ENCODE measurements at places on chromosomes 2 and 18.
A peak's percentile ranks its signal among the peaks of the same experiment; 100 is the strongest.

DNA sequence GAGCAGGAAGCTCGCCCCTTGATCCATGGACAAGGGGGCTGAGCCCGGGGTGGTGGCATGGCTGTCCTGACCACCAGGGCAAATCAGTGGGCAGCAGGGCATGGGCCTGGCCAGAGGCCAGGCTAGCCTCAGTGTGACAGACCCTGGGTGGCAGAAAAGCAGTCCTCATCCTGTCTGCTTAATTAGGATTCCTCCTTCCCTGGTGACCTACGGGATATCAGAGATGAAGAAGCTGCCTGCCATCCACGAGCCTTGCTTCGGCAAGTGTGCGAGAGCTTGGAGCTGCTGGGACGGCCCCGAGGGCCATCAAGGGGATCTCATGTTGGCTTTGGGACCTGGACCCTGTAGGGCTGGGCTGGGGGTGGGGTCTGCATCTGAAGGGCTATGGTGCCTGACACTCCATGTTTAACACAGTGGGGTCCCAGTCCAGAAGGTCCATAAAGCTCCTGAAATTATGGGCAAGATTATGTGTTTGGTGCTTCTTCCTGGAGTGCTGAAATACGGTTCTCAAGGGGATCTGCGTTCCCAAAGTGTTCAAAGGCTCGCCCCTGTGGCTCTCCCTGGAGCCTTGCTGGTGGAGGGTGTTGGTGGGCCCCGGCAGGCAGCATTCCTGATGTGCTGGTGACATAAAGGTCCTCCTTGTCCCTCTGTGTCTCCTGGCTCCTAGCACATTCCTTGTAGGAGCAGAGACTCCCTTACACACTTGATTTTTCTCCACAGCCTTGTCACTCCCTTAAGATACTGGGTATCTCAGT, 52.6 kb downstream of the KCNIP3 start:
- DNase-seq: no peak

DNA sequence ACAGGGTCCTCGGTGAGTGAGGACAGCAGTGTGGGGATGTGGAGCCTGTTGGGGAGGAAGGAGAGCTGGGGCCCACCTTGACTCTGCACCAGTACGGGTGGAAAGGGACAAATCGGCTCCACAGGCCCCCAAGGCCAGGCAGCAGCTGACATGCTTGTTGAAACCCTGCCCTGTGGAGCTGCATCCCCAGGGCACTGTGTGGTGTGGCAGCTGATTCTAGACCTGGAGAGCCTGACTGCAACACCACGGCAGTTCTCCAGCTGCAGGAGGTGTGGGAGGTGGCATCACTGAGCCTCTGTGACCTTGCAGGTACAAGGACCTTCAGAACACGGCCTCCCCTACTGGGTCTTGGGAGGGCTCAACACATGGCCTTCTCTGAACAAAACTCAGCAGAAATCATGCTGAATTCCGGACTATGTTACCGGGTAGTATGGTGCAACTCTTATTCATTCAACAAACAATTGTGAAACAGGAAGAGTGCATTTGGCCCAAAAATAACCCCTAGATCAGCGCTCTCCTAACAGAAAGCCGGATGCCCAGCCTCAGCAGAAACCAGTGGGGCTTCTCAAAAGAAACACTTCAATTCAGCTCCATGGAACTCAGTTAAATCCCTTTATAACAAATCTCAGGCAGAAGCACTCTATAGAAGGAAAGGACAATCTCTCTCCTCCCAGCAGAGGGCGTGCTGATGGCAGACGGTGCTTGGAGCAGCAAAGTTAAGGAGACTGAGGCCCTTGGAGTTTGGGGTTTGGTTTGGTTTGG, 104.4 kb upstream of the SALL3 start:
- DNase-seq: peak; percentile 24

DNA sequence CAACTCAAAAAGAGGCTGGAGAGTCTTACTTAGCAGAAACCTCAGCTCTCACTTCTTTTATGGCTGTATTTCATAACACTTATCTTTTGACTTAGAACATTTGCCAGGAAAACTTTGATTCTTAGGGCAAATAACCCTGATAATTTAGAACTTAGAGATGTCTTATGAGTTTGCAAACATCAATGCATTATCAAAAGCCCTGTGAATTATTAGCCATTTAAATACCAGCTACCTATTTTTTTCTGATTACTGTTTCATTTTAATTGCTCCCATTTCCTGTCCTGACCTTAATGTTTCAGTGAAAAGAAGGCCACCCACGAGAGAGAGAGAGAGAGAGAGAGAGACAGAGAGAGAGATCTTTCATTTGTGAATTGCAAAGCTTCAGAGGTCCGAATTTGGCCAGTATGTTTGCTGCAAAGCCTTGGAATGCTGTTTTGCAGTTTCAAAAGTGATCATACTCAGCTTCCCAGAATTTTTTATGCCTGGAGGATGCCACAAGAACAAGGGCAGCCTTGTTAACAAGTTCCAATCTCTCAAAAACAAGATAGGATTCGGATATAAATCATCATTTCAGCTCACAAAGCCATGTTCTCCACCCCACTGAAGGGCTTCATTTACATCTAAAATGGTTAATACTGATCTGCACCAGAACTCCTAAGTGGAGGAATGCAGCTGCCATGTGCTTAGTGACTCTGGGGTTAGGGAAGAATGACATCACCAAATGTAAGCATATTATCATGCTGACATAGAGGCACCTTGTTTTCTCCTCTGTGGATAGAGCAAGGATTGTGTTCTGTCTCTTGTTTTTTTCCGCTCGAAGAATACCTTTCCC, 478.2 kb downstream of the ARHGAP15 start:
- DNase-seq: no peak

DNA sequence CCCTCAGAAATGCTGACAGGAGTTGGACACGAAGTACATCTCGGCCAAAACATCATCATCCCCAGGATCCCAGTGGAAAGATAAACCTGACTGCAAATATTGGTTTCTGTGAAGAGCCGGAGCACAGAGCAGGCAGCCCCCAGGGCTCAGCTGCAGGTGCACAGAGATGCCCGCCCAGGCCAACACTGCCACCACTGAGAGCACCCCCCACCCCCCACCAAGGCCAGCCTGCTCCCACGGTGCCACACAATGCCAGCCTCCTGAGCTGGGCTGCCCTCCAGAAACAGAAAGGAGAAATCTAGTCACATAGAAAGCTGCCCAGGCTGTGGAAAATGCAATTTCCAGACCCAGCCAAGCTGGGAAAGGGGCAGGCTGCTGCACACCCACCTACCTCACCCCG, 71.7 kb downstream of the GALNT14 start:
- no peak for DNase-seq

DNA sequence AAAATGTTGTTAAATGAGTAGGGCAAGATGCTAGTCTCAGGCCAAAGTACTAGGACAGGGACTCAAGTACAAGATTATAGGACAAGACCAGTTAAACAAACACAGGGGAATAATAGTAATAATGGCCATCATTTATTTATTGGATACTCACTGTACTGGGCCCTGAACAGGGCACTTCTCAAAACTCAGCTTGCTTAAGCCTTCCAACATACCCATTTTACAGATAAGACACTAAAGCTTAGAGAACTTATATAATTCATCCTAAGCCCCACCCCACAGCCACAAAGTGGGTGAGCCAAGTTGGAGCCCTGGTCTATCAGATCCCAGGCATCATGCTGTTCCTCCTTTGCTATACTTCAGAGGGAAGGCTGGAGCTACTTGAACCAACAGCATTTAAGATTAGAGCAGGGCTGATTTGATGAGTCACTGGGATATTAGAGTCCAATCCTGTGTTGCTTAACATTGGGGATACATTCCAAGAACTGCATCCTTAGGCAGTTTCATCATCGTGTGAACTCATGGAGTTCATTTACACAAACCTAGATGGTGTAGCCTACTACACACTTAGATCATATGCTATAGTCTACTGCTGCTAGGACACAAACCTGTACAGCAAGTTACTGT, 153.6 kb downstream of the MTCL1 start:
- no peak for DNase-seq

DNA sequence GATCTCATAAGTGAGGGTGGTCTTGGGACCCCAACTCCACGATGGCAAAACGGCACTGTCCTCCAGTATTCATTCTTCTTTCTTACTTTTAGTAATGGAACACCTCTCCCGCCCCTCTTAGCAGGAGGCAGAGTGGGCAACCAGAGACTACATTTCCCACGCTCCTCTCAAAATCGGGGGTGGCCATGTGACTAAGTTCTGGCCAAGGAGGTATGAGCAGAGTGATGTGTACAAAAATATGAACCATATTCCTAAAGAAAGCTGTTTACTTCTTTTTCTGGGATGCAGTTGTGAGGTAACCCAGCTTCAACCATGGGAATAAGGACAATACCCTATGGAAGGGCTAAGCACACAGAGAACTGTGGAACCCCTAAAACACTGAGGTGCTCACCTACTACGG, 12.8 kb downstream of the REV1 start:
- no peak for DNase-seq

DNA sequence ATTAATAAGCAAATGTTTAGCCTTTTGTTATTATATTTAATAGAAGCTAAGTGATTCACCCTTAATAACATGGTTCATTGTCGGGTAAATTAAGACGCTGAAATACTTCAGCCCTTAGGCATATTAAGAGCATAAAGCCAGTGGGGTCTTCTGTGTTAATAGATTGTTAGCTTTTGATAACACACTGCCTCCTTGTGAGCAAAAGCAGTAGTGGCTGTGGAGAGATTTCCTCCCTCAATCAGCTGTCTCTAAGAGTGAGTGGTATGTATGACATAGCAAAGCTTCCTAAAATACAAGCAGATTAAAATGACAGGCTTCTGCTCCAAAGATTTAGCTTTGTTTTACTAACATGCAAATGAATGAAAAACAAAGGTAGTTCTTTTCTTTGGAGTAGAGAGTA, 143.7 kb upstream of the SYT4 start:
- DNase-seq: no peak

DNA sequence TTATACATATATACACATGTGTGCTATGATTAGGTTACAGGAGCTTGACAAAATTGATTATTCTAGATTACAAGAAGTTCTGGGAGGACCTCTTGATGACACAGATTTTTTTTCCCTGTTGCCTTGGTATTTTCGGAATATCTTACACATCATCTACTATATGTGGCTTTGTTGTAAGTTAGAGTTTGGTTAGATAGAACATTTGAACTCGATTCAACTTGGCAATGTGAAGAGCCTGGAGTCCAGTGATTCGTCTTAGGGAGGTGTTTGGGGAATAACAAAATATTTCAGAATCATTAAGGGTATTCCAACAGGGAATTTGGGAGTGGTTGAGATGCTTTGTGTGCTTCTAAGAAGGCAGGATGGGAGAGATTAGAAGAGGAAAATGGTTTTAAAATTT, 39.3 kb upstream of the EFEMP1 start:
- no peak for DNase-seq

- DNase-seq: no peak
Measured at GRCh38 chr2:177893880-177894279, 178.7 kb downstream of the PDE11A start.

DNA sequence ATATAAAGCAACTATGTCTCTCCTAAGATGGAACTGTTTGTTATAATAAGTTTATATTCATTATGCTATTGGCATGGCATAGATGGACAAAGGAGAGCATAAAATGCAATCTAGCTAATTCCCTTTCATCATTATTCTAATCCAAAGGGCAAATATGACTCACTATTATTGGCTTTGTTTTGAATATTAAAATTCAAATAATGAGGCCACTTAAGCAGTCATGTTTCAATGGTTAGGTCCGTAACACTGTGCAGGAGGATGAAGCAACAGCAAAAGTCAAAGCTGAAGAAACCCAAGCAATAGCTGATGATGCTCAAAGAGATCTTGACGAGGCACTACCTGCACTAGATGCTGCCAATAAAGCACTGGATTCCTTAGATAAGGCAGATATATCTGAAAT, 177.1 kb downstream of the TRABD2A start:
- no peak for DNase-seq

GRCh38 chr2:190571686-190572085, 37.2 kb upstream of the NEMP2 start:
- no peak for DNase-seq

DNA sequence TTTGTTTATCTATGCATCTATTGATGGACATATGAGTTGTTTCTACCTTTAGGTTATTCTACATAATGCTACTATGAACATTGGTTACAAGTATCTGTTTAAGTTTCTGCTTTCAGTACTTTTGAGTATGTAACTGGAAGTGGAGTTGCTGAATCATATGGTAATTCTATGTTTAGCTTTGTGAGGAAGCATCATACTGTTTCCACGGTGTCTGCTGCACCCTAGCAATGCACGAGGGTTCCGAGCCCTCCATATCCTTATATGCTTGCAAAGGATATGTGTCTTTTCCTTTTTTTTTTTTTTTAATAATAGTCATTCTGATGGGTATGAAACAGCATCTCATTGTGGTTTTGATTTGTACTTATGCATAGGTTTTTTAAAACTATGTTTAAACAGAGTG, 83.7 kb downstream of the FMNL2 start:
- no peak for DNase-seq

GRCh38 chr2:9797086-9797485, 46.2 kb upstream of the TAF1B start:
- DNase-seq: no peak

GRCh38 chr2:215171796-215172195, 33.4 kb upstream of the ABCA12 start:
- DNase-seq: no peak

GRCh38 chr2:26526589-26526988, 48.7 kb upstream of the OTOF start:
- no peak for DNase-seq

- no peak for DNase-seq
Measured at GRCh38 chr2:132830321-132830827, 160.4 kb upstream of the LYPD1 start.

GRCh38 chr18:13549880-13550232, 176.5 kb downstream of the FAM210A start:
- no peak for DNase-seq

DNA sequence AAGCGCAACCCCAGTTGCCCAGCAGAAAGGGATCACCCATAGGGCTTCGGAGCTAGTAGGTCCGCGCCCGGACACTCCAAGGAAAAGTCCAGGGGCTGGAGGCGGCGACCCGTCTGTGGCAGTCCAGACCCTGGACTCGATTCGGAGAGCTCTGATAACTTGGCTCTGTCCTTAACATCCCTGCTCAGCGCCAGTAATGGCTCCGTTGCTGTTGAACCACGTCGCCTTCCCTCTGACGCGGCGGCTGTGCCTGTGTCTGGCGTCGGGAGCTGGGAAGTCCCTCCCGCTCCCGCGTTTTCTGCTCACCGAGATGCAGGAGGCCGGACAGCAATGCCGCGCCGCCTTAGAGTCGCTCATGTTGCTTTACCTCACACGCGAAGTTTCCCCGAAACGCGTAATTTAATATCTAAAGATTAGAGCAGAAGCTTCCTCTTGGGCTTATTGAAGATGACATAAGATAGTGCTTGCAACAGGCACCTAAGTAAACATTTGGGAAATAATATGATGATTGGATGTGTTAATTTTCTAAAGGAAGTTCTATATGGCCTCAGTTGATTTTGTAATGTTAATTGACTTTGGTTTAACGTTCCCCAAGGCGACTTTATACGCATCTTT, 1.3 kb upstream of the ZBTB14 start:
- DNase-seq: peak; percentile 75

Data from NCI-H1105 (cell line).